Ureter (tissue), 1 donor: ENCODE measurements at places on chromosomes 5 and 9. TPM values are rescaled to one million over a fixed set of nuclear protein-coding genes. Genes with fewer than 3 reads are reported as not detected.

Gene TRAF1
- total RNA-seq, result 10.0 TPM

Gene SLC9A3
- total RNA-seq, result 1.1 TPM

Gene EPB41L4B
- total RNA-seq, result 15.9 TPM

Gene TMC1
- 3.5 TPM for total RNA-seq

- no peak for DNase-seq
Observed at GRCh38 chr5:36751886-36752285, 124.7 kb upstream of the NIPBL start.

DNA sequence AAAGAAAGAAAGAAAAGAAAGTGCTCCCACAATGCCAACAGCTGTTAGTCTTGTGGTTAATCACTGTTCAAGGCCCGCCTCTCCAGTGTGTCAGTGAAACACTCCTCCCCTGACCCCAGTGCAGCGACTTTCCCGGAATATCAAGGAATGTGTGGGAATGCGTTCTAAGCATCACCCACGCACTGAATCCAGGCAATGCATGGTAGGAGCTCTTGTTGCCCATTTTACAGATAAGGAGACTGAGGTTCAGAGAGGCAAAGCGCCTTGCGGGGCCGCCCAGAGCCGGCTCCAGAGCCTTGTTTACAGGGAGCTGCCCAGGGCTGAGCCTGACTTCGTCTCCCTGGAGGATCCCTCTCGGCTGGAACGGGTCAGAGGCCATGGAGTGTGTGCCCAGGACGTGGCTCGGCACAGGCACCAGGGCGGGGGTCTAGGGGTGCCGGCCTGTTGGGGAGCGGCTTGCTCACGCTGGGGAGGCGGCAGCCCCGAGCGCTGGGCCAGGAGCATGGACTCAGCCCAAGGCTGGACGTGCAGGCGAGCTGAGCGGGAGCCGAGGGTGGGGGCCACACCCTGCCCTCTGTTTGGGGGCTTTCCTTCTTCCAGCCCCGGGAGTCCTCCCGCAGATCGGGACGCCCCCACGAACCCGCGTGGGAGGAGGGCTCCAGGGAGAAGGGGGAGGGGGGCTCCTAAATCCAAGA lies 823 bp downstream of the ST6GALNAC6 start:
- DNase-seq, result no peak

DNA sequence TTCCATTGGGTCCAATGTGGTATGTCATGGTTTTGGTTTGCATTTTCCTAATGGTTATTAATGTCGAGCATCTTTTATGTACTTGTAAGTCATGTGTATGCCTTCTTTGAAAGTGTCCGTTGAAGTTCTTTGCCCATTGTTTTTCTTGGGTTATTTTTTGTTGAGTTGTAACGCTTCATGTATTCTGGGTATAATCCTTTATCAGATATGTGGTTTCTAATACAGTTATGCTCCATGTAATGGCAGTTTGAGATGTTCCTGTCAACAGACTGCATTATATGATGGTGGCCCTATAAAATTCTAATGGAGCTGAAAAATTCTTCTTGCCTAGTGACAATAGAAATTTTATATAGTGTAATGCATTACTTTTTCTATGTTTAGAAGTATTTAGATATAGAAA lies 17.2 kb downstream of the RIC1 start:
- no peak for DNase-seq

GRCh38 chr5:142012186-142012785 lies 541 bp downstream of the GNPDA1 start:
- peak; percentile 61 for DNase-seq

DNA sequence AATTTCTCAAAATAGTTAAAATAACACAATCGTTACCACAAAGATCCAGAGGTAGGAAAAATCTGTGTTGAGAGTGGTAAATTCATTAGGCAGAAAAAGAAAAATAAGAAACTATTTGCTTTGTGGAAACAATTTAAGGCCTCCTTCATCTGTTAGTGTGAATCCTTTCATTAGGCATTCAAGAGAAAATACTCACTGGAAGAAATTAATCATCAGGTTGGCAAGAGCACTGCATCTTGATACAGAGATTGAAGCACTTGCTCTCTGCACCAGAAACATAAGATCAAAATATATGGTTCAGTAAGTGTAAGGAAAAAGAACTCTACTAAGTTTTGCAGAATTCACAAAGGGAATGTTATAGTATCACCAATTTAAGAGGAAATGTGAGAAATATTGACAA lies 44.4 kb downstream of the TTC39B start:
- DNase-seq, result no peak

GRCh38 chr5:80654054-80654390 lies 430 bp upstream of the MSH3 start:
- DNase-seq, result no peak

GRCh38 chr9:89808076-89808755 lies 203.4 kb downstream of the GADD45G start:
- DNase-seq, result no peak

DNA sequence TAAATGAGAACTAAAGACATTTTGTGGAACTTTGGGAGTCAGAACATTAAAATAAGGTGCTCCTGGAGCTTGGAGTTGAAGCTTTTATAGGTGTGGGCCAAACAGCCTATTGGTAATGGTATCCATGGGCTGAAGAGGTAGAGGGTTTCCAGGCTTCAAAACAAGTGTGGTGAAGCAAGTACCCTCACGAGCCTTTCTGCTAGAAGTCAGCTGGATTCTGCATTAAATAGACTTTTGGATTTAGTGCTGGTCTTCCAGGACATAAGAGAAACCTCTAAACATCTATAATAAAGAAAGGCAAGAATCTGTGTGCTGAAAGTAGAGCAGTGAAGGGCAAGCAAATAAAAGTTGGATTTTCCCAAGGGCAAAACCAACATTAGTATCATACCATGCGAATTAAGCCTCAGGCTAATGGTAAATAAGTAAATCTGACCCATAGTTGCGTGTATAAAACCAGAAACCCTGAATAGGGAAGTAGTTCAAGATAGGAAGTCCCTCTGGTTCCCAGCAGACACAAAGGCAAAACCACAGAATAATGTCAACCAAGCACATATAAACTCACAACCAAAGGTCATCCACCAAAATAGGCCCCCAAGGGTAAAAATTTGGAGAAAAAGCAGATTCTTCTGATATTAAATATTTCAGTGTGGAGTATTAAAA lies 306.3 kb downstream of the TLE4 start:
- no peak for DNase-seq

DNA sequence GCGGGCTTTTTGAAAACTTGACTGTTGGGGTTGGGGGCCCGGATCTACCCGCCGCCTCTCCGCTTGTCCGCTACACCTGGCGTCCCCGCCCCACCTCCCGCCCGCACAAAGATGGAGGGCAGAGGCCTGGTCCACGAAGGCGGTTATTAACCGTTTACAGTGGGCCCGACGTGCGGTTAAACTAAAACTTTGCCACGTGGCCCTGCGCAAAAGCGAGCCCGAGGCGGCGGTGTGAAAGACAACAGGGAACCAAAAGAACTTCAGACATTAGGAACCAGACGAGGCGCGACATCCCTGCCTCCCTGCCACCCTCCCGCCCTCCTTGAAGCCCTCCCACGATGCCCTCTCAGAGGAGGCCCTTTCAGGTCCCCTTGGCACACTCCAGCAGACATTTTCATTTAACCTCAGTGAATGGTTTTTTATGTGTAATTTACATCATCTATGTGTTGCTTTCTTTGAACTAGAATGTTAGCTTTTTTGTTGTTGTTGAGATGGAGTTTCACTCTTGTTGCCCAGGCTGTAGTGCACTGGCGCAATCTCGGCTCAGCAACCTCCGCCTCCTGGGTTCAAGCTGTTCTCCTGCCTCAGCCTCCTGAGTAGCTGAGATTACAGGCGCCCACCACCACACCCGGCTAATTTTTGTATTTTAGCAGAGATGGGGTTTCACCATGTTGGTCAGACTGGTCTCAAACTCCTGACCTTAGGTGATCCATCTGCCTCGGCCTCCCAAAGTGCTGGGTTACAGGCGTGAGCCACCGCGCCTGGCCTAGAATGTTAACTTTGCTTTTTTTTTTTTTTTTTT lies 999 bp upstream of the HNRNPA0 start:
- DNase-seq, result no peak

DNA sequence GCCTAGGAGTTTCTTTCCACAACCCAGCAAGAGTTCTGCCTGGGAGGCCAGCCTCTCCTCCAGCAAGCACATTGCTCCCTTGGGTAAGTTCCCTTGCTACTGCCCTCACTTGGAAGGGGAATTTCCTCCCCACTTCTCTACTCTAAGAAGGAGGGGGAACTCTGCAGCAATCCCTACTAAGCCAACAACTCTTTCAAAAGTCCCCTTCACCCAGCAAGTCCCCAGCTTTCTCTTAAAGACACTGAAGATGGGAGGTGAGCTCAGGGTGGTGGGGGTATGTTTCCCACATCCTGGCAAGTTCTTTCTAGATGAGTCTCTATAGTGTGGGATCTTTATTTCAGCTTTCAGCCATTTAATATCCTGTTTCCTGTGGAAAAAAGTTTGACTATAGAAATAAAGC lies 49.0 kb downstream of the PDE8B start:
- DNase-seq, result no peak

DNA sequence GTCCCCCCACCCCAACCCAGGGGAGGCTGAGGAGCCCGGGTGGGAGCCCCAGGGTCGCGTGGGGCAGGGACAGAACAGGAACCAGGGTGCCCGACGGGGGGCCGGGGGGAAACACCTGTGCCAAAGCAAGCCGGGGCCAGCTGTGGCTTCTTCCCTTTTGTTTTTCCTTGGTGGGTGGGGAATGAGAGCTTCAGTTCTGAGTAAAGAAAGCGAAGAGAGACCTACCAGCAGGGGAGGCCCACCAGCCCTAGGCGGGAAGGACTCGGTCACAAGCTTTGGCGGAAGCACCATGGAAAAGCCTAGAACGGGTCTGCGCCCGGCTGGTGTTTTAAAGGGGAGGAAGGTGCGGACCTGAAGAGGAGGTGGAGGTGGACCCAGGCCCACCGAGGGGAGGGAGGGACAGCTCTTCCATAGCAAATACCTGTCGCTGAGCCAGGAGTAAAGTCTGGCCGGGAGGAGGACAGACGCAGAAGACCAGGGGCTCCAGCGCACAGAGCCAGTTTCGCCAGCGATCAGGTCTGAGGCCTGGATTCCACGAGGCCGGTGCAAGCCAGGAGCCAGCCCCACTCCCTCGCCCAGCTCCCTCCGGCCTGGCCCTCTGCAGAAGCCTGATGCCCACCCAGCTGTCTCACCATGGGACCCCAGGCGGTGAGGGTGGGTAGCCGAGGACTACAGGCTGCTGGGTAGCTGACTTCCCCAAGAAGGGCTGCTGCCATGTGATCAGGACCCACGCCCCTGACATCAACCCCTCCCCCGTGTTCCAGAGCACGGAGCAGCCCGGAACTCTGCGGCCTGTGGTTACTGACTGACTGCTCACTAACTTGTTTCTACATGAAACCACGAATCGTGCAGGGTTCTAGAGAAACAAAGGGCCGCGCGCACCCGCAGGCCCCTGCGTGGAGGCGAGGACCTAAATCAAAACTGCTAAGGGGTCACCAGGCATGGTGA lies 849 bp upstream of the MGAT1 start:
- peak; percentile 89 for DNase-seq

DNA sequence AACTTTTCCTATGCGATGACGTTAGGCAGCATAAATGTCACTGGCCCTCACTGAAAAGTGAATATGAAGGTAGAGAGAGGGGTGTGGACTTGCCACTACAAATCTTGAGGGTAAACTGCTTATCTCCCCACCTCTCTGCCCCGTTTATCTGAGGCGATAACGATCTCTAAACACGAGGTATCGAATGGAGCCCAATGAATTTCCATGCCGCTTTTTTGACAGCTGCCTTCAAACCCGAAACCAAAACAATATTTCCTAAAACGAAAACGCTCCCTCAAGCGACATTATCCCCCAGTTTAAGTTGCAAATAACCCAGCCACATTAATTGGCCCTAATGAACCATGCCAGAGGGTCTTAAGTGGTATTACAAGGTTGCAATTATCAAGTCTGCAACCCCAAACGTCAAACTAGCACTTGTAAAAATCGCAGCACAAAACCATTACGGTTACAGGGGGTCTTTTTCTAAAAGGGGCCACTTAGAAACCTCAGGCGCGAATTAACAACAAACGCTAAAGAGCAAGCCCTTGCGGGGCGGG lies 1.4 kb downstream of the NR3C1 start:
- no peak for DNase-seq

DNA sequence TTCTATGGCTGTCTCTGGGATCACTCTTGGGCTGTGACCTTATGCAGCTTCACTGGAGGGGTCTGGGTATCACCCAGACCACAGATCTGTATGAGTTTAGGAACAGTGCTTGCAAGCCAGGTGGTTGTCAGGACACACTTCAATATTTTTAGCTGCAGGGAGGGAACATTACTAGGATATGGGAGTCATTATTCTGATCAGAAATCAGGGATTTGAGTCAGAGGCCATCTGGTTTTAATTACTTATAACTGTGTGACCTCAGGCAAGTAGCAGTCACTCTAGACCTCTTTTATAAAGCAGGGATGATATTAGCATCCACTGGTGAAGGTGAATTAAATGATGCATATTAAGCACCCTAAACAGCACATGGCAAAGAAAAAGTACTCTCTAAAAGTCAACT lies 60.1 kb upstream of the NMUR2 start:
- DNase-seq, result no peak

DNA sequence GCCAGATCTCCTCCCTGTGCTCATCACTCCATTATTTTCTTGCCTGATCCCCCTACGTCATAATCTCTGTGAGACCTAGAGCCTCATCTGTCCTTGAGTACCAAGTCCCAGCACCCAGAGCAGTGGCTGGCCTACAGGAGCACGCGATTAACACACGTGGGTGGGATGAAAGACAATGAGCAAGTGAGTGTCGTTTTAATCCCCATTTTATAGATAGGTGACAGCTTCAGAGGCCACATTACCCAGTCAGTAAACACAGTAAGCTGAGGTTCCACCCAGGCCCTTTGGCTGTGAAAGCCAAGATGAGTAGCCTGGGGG lies 17.3 kb downstream of the TRUB2 start:
- no peak for DNase-seq

GRCh38 chr5:166624573-166624972 lies 1666.9 kb upstream of the WWC1 start:
- no peak for DNase-seq

GRCh38 chr5:172194985-172195774 lies 1.2 kb downstream of the EFCAB9 start:
- DNase-seq, result peak; percentile 18

- DNase-seq, result no peak
Observed at GRCh38 chr9:104808035-104808614, 44.2 kb downstream of the NIPSNAP3B start.

DNA sequence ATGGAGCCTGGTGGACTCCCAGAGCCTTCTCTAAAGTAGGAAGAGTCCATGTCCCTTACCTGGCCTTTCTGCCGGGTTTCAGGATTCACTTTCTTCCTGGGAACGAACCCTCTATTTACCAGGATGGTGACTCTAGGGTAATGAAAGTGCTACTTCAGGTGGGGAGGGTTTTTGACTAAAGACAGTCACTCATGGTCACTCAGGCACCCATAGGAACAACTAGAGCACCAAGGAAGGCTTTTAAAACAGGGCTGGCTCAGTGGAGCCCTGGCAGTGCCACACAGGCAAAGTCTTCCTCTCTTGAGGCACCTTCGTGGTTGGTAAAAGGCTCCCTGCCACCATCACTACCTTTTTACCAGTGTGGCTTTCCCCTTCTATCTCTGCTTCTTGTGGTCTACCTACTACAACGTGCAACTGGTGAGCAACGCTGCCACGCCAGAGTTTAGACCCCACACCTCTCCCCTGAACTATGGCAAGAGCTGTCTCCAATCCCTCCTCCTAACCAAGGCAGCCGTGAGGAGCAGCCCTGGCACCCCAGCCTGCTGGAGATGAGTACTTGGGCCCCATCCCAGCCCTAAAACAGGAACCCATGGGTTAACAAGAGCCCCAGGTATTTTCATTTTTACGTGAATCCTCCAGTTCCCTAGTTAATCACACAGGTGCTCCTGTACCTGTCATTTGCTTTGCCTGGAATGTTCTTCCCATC lies 3.5 kb downstream of the SURF1 start:
- DNase-seq, result no peak

- no peak for DNase-seq
Observed at GRCh38 chr5:171438738-171439137, 19.3 kb downstream of the FGF18 start.
